Progenitor cell of endocrine pancreas (in vitro differentiated cells): ENCODE measurements at places on chromosomes 3 and 15. TPM values are rescaled to one million over a fixed set of nuclear protein-coding genes. Genes with fewer than 3 reads are reported as not detected.

Gene AMOTL2
- total RNA-seq: 93.2 and 94.4 TPM in 2 replicates

Gene SMAD6
- 35.5 and 38.9 TPM in 2 replicates for total RNA-seq

DNA sequence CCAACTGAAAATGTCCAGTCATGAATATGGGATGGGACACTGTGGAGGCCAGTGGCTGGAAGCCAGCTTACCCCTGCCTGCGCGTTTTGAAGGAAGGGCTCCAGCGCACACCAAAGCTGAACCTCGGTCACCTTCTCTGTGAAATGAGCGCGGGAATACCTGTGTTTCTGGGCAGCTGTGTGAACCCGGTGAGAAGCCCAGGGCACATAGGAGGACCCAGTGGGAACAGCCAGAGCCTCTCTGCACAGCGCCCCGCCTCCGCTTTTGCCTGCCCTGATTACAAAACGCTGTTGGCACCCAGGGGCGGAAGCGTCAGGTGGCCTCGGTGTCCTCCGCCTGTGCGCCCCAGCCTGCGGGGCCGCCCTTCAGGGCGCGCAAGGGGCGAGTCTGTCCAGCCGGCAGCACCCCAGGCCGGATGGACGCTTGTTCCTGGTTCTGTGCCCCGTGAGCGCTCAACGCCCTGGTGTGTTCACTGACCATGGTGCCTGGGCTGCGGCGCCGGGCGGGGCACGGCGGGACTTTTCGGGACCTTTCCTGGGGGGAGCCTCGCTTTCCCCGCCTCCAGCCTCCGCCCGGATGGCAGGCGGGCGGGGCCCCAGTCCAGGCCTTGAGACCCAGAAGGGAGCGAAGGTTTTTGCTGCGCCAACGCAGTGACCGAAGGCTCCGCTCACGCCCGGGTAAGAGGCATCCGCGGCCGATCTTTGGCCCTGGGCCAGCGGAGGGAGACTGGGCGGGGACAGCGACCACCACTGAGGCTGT lies at the start of gene SQOR:
Gene SQOR (plus strand): TSS at position 598 of the 759 bp plus-strand sequence. CDS start 23,895 bp downstream, outside the sequence.
- DNase-seq: peak; percentile 43
- H3K27ac ChIP-seq: peak within 1 kb of the TSS; percentile 97
- peaks cover 7% of the 10 kb centered on the region for H3K4me1 ChIP-seq
- no peaks in the 10 kb centered on the region for H3K36me3 ChIP-seq
- H3K27me3 ChIP-seq: peaks cover 40% of the 10 kb centered on the region

DNA sequence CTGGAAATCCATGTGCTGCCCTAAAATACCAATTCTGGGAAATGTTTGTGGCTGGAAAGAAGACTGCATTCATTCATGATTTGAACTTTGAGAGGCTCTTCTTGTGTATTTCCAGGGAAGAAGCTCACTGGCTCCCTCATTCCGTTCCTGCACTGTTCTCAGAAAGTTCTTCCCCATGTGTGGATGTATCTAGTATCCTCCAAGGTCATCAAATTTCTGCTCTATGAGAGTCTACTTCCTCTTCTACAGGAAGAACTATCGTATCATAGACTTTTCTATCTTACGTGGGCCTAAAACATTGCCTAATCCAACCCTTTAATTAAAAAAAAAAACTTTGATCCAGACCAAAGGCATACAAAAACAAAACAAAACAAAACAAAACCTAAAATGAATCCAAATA lies 2.9 kb downstream of the CCR3 start:
- H3K27ac ChIP-seq: no peak overlapping the region
- no peaks in the 10 kb centered on the region for H3K4me1 ChIP-seq
- H3K36me3 ChIP-seq: no peaks in the 10 kb centered on the region
- H3K27me3 ChIP-seq: peaks cover 2% of the 10 kb centered on the region
- no peak overlapping the region for H3K4me3 ChIP-seq

GRCh38 chr3:62139957-62140356 lies 233.4 kb downstream of the FEZF2 start:
- H3K36me3 ChIP-seq: peaks cover 7% of the 10 kb centered on the region
- no peak overlapping the region for H3K27ac ChIP-seq
- H3K4me3 ChIP-seq: no peak overlapping the region
